ENCODE measurements at places on chromosomes 2 and 18.

DNA sequence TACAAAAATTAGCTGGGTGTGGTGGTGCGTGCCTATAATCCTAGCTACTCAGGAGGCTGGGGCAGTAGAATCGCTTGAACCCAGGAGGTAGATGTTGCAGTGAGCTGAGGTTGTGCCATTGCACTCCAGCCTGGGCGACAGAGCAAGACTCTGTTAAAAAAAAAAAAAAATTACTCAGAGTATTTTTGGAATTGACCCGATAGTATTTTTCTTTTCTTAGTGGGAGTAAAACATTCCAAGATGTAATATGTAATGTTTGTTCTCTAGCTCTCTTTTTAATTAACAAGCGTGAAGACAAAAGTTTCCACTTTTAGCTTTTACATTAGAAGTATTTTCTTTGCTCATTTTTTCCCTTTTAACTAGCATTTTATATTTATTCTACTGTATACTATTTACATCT is 12.0 kb upstream of the TMEM18 start:
- no peak for DNase-seq

- DNase-seq: no peak
These were observed 19.6 kb downstream of the HNRNPA3 start for GRCh38 chr2:177232098-177232704.

GRCh38 chr2:234996069-234996940 is 44.5 kb downstream of the SH3BP4 start:
- DNase-seq: no peak

DNA sequence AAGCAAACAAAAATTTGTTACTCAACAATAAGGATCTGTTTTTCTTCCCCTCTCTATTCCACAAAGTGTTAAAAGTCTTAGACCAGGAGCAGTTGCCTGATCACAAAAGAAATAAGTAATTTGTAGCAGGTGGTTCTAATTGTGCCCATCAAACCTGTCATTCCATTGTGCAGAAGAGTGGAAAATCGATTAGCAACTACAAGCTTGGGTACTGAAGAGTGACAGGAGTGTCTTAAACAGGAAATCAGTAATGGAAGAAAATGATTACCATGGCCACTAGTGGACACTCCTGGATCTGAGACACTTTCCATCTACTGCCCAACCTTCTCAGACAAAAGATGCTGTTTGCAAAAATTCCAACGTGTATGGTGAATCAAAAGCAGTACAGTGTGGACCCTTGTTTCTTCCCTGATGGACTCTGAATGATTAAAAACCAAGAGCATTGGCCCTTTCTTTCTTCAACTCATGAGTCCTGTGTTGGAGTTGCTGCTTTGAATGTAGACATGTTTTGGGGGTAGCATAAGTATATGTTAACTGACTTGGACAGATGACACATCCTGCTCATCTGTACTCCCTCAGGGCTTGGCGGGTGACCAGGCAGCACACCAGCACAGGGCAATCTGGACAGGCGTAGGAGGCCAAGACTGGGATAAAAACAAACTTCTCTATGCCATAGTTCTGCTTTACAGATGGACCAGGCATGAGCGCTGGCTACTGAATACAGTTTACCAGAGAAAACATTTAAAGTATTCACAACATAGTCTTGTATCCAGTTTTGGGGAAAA is 51.9 kb downstream of the PLA2R1 start:
- no peak for DNase-seq

DNA sequence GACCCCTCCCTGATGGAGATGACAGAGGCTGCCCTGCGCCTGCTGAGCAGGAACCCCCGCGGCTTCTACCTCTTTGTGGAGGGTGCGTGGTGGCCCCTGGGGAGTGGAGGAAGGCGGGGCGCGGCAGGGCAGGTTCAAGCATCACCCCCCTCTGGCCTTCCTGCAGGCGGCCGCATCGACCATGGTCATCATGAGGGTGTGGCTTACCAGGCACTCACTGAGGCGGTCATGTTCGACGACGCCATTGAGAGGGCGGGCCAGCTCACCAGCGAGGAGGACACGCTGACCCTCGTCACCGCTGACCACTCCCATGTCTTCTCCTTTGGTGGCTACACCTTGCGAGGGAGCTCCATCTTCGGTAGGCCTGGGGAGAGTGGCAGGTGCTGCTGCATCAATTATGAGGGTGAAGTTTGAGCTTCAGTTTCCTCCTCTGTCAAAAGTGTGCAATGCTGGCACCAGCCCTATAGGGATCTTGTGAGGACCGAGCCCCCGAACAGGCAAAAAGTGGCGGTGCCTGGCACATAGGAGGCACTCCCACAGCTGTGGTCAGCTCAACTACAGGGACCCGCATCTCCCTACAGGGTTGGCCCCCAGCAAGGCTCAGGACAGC is 2.2 kb downstream of the ALPI start:
- DNase-seq: no peak

DNA sequence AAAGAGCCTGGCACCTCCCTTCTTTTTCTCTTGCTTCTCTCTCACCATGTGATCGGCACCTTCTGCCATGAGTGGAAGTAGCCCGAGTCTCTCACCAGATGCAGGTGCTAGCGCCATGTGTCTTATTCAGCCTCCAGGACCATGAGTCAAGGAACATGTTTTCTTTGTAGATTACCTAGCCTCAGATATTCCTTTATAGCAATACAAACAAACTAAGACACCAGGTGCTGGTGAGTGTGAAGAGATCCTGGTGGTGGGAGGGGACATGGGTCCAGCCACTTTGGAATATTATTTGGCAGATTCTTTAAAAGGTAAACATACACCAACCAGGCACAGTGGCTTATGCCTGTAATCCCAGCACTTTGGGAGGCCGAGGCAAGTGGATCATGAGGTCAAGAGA is 5.9 kb upstream of the USP40 start:
- DNase-seq: no peak

GRCh38 chr2:98026292-98026691 is 30.5 kb upstream of the TMEM131 start:
- no peak for DNase-seq

DNA sequence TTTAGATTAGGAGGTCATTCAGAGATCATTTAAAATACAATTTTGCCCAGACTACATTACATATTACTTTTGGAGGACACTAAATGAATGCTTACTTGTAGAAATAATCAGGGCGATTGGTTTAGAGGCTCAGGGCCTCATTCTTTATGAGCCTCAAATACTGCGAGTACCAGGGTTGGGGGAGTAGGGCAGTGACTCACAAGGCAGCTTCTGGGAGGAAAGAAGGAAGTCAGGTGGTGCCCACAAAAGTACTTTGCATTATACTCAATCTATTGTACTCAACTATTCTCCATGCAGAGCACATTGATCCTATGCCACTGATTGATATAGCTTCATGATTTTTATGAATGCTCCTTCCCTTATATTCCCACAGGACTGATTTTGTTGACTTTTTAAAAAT is 166.9 kb downstream of the SOCS6 start:
- DNase-seq: no peak

DNA sequence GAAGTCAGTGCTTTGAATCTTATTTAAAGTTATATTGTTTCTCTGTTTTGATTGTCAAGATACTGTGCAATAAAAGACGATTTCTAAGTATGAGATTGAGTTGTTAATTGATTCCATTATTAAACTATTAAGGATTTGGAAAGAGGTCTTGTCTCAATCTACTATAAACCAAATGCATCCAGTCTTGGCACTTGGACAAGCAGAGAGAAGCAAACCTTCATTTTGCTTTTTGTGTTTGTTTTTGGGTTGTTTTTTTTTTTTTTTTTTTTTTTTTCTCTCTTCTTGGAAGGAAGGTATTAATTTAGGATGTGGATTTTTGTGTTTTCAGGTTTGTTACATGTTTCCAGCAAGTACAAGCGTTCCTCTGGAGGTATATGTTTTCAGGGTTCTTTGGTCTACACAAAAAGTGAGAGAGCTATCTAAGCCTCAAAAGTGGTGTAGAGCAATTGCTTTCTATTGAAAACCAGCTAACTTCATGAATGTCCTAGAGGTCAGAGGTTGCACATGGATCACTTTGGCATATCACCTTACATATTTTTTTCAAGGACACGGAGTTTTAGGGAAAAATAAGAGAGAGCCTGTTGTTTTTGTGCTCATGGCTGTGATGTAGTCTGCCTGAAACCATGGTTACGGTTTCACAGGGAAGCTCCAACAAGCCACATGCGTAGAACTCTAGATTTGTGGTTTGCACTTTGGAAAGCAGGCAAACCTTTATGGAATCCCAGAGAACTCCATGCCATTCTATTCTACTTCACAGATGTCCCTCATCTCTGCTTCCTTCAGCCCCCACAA is 1.8 kb downstream of the PRKCE start:
- no peak for DNase-seq

- no peak for DNase-seq
These were observed 1764.1 kb upstream of the CELF4 start for GRCh38 chr18:39329496-39330275.

DNA sequence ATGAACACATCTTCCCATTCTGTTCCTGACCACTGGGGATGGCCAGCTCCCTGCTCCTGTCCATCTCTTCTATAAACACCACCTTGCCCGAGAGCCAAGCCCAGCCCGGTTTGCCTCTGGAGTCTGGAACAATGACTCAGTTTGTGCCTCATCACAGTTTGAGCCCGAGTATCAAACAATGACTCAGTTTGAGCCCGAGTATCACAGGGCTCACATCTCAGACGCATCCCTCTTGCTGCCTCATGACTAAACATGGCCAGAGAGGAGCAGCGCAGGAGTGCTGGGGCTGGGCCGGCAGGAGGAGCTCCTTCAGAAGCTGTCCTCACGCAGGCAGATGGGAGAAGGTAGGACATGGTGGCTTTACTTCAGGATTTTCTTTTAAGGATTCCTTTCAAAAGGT is 68.7 kb downstream of the PXDN start:
- no peak for DNase-seq

- DNase-seq: no peak
These were observed 5.4 kb downstream of the MPPE1 start for GRCh38 chr18:11902522-11903292.

- DNase-seq: no peak
These were observed 252.8 kb downstream of the TMX3 start for GRCh38 chr18:68462148-68462547.

- no peak for DNase-seq
These were observed 15.7 kb downstream of the CRIM1 start for GRCh38 chr2:36371070-36371874.

DNA sequence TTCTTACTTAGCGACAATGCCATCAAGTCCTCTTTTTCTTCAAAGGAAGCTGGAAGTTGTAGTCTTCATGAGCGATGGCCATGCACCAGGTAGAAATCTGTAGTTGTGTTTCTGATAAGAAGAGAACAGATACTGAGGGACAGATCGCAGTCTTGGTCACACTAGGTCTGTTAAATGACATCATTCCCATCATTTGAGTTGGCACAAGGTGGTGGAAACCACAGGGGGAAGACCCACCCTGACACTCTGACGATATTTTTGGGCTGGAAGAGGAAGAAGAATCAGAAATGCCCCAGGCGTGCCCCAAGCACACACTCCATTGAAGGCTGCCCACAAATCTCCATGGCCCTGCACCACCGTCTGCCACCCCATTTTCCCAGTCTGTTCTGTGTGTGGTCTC is 89.0 kb upstream of the BOD1L2 start:
- no peak for DNase-seq

DNA sequence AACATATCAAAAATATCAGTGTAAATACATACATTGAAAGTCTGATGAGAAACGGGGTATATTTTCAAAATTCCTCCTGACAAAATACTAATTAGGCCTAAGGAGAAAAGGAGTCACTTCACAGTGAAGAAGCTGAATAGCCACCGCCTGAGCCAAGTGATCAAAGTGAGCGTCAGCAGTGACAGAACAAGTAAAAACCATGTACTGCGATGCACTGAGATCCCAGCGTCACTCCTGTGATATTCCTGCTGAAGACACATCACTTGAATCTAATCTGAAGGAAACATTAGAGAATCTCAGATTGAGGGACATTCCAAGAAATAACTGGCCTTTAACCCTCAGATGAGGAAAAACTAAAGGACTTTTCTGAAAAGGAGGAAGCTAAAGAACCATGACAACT is 285.3 kb downstream of the EN1 start:
- no peak for DNase-seq

- DNase-seq: no peak
These were observed 1.9 kb downstream of the CNGA3 start for GRCh38 chr2:98348066-98348561.
